RPMI8226 (cell line): ENCODE measurements at places on chromosomes 11 and 22.

DNA sequence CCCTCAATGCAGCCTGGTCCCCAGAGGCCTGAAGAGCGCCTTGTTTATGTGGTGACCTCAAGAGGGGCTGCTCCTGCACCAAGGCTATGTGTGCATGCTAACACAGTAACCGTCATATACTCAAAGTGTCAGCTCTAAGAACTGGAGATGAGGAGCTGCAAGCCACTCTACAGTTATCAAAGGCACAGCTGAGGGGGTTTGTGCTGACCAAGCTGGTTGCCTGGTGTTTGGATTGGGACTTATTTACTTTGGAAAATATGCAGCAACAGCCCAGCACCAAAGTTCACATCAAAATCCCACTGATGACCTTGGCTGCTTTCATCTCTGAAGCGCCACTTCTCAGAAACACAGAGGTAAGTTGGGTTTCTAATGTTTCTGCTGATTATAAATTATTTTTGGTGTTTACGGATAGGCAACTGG, at the start of gene SERPIND1:
Gene SERPIND1 (plus strand): TSS at position 321 of the 420 bp plus-strand sequence. CDS start 5,200 bp downstream, outside the sequence.
- DNase-seq = no peak

DNA sequence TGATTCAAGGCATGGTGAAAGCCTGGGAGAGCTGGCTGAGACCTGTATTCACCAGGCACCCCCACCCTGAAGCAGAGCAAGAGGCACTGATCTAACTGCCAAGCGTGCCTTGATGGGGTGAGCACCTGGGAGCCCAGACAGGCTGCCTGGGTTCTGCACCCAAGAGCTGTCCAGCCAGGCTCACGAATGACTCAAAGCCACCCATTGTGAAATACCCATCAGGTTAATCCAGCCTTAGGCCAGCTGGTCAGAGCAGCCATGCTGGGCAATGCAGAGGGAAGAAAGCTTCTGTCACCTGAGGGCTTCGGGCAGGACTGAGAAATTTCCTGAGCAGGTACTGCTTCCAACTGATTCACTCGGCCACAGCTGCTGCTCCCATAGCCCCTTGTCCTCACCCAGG, 22.1 kb downstream of the THOC5 start:
- no peak for DNase-seq

DNA sequence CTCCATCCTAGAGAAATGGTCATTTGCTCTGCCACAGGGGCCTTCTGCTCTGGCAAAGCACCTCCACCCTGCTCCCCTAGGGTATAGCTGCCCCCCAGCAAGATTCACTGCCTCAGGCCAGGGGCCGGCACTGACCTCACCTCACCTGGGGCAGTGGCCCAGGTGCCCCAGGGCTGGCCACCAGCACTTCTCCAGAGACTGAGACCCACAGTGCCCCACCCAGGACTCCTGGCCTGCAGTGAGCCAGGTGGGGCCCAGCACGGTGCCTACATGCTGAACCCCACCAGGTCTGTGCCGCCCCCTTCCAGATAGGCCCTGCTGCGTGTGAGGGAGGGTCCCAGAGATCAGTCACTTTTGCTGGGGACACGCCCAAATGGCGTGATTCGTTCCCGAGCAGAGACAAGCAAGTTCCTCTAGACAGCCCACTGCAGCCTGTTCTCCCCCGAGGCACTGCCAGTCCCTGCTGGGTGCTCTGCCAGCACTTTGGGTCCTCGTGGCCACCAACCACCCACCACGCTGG, 10.8 kb downstream of the GNB1L start:
- DNase-seq = no peak

GRCh38 chr11:14270690-14271542, 88.1 kb downstream of the RRAS2 start:
- no peak for DNase-seq

GRCh38 chr11:69825941-69826340, 6.7 kb upstream of the FGF3 start:
- no peak for DNase-seq

- DNase-seq = peak; percentile 10
Observed at GRCh38 chr22:25111579-25112517, 87.8 kb upstream of the CRYBB3 start.

- peak; percentile 99 for DNase-seq
Observed at GRCh38 chr11:68839054-68839865, 2.5 kb downstream of the CPT1A start.

- no peak for DNase-seq
Observed at GRCh38 chr22:42700355-42700754, 20.3 kb downstream of the A4GALT start.

DNA sequence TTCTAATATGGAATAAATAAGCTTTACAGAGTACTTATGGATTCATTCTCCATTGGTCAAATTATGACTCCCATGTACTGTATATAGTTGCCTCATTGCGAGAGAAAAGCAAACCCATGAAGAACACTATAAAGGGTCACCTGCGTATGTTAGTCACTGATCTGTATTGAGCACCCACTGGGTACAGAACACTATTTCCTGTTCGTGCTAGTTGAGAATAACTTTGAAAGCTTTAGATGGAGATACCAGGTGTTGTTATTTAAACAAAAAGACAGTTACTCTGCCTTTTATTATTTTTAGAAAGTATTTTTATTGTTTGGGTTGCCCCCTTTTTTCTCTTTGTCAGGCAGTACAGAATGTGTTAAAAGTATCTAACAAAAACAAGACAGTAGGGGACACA, 79.9 kb downstream of the DEUP1 start:
- DNase-seq = no peak

GRCh38 chr11:11821899-11822298, 19.9 kb upstream of the USP47 start:
- no peak for DNase-seq

DNA sequence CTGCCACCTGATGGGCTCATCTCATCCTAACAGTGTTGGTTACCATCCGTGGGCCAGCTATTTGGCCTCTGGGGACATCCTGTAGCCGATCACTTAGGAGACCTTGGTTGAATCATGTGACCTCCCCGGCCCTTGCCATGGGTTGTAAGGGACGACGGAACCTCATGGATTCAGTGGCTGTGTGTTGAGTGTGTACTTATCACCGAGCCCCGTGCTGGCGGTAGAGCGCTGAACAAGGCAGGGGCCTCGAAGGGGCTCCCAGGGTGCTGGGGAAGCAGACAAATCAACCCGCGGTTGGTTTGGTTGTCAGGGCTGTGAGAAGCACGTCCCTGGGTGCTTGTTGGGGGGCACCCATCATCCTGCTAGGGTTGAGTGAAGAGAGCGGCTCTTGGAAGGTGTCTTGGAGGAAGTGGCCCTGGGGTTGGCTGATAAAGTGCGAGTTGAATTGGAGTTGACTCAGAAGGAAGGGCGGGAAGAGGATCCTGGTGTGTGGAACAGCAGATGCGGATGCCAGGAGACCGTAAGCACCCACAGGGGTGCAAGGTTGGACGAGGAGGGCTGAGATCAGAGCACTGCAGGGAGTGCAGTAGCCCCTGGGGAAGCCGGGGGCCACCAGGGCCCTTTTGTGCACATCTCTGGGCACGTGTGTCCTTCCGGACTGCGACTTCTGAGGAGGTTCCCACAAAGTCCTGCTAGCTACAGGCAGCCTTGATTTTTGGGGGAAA, 53.6 kb downstream of the MPPED1 start:
- no peak for DNase-seq

DNA sequence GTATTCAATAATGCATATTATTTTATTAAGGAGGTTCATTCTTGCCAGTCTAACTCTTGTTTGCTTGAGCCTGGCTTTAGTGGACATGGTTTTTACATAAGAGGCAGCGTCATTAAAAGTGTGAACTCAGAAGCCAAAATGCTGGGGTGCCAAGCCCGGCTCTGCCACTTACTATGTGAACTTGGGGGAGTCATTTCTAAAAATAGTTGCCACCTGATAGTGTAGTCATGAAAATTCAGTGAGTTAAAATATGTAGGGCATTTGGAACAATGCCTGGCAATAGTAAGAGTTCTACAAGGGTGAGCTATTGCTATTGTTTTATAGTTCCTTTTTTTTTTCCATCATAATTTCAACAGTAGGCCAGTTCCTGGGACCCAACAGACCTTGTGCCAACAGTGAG, 49.9 kb downstream of the TENM4 start:
- DNase-seq = no peak

DNA sequence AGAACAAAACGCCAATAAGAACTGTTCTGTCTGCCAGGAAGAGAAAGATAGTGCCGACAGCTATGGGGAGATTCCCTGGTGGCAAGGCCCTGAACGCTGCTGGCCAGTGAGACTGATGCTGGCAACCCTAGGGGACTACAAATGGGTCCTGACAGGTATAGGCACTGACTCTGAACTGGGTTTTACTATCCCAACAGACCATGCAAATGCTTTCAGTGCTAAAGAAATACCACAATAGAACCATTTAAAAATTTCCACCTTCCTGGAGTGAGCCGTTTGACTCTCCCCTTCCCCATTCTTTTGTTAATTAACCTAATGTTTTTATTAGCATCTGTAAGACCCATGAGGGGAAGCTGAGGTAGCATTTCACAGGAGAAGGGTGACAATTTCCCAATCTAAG, 25.7 kb downstream of the USP28 start:
- DNase-seq = no peak

GRCh38 chr11:82767123-82767522, 33.5 kb upstream of the FAM181B start:
- DNase-seq = no peak

DNA sequence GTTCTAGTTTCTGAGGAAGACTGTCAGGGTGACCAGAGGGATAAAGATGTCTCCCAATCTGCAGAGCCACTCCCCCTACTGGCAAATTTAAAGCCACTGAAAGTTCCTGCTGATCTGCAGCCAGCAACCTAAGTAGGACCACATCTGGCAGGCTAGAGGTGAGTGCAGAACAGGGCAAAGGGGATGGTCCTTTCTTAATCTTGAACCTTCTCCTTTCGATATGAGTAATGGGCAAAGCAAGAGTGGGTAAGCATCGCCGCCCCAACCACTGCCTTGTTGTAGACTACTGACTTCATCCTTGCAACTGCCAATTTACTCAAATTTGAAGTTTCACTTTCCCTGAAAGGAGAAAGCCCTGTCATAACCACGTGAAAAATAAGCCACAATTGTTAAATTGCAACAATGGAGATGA, 30.7 kb downstream of the SCUBE2 start:
- peak; percentile 35 for DNase-seq

- DNase-seq = no peak
Observed at GRCh38 chr11:3823303-3823702, 14.9 kb downstream of the PGAP2 start.

GRCh38 chr11:119891055-119891768, 162.2 kb upstream of the NECTIN1 start:
- DNase-seq = no peak

DNA sequence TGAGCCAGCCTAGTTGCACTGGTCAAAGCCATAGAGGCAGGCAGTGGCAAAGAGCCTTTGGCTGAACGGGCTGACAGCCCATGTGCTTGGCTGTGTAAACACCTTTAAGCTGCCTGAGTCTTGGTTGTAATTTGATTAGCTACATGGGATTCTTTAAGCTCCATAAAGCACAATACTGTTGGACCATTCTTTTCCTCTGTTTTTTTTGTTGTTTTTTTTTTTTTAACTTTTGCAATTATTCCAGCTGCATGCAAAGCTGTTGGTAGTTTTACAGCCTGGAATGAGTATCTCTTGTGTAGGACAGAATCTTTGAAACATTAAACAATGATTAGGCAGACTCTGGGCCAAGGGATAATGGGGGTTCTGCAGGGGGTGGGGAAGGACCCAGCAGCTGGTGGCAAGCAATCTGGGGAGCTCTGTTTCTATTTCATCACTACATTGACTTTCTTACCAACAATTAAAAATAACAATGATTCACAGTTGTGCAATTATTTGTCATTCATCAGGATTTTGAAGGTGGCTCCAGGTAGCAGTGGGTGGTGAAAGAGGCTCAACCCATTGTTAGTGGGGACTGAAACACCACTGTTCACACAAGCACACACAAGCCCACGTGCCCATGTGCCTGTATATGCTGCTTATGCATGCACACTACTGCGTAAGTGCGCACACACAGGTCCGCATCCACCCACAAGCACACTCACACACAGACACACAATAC, 69.5 kb upstream of the CSNK2A3 start:
- no peak for DNase-seq

- no peak for DNase-seq
Observed at GRCh38 chr11:78406568-78407196, 10.9 kb downstream of the GAB2 start.

DNA sequence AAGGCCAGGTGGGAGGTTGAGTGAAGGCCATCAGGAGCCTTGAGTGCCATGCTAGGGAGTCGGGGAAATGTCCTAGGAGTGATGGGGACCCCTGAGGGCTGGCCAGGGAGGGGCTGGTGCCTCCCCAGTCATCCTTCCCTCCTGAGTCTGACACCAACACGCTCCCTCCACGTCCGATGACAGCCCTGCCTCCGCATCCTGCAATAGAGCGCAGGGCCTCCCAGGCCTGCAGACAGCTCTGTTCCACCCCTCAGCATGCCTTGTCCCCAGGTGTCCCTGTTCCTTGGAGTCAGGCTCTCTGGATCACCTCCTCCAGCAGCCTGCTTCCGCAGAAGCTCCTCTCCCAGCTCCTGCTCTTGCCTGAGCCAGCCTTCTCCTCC, 3.1 kb downstream of the RAC2 start:
- DNase-seq = no peak

DNA sequence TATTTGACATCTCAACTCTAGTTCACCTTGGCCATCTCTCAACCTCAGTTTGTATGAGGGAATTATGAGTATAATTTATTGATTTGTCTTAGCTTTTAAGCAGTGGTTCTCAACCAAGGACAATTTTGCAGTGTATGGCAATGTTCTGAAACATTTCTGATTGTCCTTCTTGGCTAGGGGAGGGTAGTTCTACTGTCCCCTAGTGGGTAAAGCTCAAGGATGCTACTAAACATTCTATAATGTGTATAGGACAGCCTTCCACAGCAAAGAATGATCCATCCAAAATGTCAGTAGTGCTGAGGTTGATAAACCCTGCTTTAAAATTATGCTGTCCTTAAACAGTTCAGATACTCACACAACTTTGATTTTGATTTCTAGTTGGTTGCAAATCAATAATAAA, 78.1 kb upstream of the ALKBH3 start:
- DNase-seq = no peak

- DNase-seq = no peak
Observed at GRCh38 chr22:46984751-46985506, 222.5 kb downstream of the TBC1D22A start.

- DNase-seq = no peak
Observed at GRCh38 chr11:71940561-71941219, 11.8 kb downstream of the RNF121 start.

GRCh38 chr22:26952451-26953011, 295.1 kb downstream of the MIAT start:
- no peak for DNase-seq

- DNase-seq = no peak
Observed at GRCh38 chr11:70225681-70226177, 22.6 kb downstream of the FADD start.

GRCh38 chr11:34604145-34604544, 16.7 kb upstream of the EHF start:
- no peak for DNase-seq

DNA sequence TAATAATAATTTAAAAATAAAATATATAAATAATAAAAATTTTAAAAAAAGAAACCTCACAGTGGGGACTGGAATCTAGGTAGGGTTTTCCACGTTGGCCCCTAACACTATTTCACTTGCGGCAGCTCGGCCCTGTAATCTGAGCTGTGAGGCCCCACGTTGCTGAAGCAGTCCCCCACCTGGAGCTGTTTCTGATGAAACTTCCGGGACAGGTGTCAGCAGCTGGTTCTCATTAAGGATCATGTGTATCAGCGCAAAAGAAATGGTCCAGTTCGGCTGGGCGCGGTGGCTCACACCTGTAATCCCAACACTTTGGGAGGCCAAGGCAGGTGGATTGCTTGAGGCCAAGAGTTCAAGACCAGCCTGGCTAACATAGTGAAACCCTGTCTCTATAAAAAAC, 17.3 kb downstream of the RHOD start:
- DNase-seq = no peak

GRCh38 chr11:70503468-70504221, 105.3 kb downstream of the CTTN start:
- DNase-seq = no peak

- no peak for DNase-seq
Observed at GRCh38 chr11:34395916-34396550, 38.2 kb upstream of the ABTB2 start.
